Jurkat, Clone E6-1 (cell line): ENCODE measurements at places on chromosomes 3 and 15.

DNA sequence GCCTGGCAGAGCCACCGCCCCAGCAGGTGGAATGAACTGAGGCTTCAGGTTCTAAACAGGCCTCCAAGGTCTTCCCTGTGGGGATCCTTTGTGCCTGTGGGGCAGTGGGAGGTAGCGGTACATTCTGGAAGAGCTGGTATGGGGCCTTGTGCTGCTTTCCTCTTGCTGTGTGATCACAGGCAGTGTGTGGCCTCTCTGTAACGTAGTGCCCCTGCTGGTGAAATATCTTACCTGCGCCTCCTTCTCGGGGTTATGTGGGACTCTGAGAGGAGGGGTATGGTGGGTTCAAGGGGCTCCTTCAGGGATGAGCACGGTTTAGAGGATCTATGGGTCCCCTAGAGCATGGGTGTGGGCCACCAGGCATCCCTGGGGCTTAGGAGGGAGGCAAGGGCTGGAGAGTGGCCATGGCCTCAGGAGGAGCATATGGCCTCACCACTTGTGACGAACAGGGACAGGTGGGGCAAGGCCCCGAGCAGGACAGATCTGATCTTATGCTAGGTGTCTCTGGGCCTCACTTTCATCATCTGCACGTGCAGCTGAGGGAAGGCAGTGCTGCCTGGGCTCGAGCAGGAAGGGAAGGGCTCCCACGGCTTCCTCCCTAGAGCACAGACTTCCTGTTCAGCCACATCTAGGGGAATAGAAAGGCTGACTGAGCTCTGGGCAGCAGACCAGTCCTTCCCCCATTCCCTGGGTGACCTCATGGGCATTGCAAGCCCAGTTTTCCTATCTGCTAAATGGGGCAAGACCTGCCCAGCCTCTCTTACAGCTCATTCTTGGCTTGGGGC is 1.9 kb upstream of the ALS2CL start:
- peak; percentile 83 for DNase-seq

GRCh38 chr3:11908981-11909698 is 62.5 kb upstream of the TAMM41 start:
- no peak for DNase-seq

DNA sequence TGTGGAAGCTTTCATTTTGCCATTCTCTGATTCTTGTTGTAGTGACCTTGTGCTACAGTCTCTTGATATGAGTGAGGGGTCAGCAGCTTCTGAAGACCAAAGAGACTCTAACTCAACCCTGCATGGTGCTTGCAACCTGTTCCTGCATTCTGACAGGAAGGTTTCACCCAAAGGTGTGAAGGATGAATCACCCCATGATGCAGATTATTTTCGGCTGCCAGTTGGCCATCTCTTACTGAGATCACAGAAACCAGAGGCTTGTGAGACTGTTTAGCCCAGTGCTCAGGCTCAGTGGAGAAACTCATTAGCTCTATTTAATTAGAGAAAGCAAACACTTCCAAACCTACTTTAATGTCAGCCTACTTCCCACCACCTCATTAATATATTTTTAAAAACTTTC is 29.2 kb upstream of the TPRG1 start:
- DNase-seq = no peak

GRCh38 chr15:52552303-52552702 is 16.5 kb downstream of the ARPP19 start:
- DNase-seq = no peak

GRCh38 chr3:61061092-61061723 is 190.0 kb downstream of the FHIT start:
- DNase-seq = no peak

GRCh38 chr3:145079436-145079835 is 1081.5 kb downstream of the PLOD2 start:
- no peak for DNase-seq

GRCh38 chr15:28106294-28107110 is 7.4 kb upstream of the OCA2 start:
- DNase-seq = no peak

DNA sequence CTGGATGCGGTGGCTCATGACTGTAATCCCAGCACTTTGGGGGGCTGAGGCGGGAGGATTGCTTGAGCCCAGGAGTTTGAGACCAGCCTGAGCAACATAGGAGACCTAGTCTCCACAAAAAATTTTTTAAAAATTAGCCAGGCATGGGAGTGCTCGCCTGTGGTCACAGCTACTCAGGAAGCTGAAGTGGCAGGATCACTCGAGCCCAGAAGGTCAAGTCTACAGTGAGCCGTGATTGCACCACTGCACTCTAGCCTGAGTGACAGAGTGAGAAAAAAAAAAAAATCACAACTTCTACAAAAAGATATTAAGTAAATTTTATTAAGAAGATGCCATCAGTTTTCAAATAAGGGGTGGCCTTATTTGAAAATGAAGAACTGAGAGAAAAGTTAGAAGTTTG is 11.9 kb upstream of the PLA2G4D start:
- DNase-seq = no peak

- no peak for DNase-seq
Observed at GRCh38 chr3:98691897-98692296, 71.2 kb upstream of the ST3GAL6 start.

GRCh38 chr3:196175722-196176121 is 35.5 kb downstream of the ZDHHC19 start:
- no peak for DNase-seq

DNA sequence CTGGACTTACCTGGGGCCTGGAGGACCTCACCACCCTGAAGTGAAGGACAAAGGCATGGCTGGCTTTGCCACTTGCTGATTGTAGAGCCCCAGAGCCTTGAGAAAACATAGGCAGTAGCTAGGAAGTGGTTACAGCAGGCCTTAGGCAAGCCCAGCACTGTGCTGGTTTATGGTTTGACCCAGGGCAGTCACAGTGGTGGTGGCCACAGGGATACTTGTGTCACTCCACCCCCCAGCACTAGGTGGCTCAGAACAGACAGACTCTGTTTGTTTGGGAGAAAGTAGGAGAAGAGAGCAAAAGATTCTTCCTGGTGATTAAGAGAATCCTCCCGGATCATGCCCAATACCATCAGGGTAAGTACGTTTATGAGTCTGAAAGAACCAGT is 13.2 kb upstream of the COL8A1 start:
- DNase-seq = no peak

GRCh38 chr3:127821394-127821793 is 921 bp downstream of the MGLL start:
- no peak for DNase-seq

- no peak for DNase-seq
Observed at GRCh38 chr3:22495791-22496190, 707.3 kb upstream of the UBE2E2 start.

GRCh38 chr3:12467746-12468145 is 16.5 kb upstream of the TSEN2 start:
- DNase-seq = no peak

DNA sequence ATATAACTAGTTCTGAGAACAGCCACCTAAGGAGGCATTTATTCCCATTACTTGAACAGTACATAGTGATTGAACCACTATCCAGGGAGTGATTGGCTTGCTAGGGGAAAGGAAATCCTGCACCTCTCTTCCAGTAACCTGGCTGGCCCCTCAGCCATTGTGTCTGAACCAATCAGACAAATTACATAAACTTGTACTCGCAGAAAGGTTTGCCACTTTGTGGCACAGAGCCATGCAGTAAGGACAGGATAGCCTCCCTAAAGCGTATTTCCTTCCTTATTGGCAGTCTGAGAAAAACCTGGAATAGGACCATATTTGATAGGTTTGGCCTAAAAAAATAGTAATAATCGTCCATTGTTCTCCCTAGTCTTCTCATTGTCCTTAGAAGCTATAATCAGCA is 19.0 kb downstream of the CMSS1 start:
- DNase-seq = no peak

DNA sequence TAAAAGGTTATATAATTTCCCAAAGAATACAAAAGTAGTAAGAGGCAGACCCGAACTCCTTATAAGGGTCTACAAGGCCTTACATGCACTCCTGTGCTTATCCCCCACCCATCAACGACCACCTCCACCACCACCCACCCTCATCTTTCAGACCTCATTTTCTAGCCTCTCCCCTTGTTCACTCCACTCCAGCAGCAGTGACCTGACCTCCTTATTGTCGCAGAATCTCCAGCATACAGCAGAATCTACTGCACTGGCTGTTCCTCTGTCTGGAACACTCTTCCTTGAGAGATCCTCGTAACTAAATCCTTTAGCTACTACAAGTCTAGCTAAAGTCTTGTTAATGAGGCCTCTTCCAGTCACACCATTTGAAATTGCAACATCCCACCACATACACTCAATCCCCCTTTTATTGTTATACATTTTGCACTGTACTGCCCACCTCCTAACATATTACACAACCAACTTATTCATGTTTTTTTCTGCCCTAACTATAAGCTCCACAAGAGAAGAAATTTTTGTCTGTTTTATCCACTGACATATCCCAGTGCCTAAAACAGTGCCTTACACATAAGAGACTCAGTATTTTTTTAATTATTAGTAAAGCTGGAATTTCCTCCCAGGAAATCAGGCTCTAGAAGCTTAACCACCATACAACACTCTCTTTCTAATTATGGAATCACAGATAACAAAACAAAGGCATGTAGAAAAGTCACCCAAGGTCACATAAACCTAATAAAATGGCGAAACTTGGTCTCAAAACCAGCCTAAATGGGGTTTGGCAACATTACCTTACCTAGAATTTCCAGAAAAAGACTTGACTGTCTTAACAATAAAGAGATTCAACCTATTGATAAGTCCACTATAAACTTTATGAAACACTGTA is 40.2 kb downstream of the ZNF148 start:
- DNase-seq = no peak

DNA sequence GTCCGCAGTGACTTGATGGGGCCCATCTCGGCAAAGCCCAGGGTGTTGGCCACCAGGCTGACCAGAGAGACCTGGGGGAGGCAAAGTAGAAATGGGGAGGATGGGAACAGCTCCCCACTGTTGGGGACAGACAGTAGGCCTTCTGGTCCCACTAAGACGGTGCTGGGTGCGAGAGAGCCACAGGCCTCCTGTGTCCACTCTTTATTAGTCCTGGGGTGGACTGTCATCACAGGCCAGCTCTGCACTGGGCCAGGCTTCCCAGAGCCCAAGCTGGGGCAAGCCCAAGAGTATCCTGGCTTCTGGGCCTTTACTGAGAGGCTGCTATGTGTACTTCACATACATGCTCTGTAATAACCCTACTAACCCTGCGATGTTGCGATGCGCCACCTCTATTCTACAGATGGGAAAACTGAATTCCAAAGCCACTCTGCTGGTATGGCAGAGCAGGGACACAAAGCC is 66.4 kb downstream of the EXOG start:
- DNase-seq = no peak

DNA sequence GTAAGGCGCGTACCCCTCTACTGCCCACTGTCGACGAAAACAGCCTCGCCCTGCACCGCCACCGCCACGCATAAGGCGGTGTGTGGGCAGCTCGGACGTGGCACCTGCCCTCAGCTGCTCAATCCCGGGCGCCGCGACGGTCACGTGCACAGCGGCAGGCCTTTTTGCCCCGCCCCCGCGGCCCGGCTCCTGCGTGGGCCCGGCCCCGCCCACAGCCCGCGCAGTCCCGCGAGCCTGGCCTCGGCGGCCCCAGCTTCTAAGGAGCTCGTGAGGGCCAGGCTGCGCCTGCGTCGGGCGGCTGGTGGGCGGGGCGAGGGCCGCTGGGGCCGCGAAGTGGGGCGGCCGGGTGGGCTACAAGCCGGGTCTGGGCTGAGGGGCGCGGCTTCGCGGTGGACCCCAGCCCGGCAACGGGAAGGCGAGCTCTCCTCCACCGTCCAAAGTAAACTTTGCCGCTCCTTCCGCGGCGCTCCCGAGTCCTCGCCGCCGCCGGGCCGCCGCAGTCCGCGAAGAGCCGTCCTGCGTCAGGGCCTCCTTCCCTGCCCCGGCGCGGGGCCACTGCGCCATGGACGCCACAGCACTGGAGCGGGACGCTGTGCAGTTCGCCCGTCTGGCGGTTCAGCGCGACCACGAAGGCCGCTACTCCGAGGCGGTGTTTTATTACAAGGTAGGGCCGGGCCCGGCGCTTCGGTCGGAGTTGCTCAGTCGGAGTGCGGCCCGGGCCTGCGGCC is at the start of gene CAPN7:
Gene CAPN7 (plus strand): TSS at position 313 of the 728 bp plus-strand sequence. CDS start 250 bp downstream, at position 563.
- DNase-seq = peak; percentile 78

DNA sequence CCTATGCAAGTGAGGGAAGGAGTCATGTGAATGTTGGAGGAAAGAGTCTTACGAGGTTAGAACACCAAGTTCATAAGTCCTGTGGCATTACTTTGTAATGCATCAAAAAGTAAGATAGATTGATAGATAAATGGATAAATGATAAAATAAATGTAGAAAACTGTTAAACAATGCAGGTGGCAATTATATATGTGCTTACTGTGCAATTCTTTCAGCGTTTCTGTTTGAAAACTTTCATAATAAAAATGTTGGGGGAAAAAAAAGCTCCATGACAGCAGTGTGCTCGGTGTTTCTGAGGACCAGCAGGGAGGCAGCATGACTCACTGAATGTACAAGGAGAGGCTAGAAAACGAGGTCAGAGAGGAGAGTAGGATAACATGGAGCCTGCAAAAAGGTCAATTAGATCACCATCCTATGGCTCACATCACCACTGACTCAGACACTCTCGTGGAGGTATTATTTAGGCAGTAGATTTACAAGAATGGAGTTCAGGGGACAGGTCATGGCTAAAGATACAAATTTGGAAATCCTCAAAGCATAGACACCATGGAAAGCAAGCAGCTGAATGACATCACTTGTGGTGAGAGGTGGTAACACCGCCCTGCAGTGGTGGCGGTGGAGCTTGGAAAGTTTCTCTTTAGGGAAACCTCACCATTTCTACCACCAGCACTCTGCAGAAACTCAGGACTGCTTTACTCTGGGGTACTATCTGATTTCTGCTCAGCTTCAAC is 219.8 kb downstream of the CTNNB1 start:
- DNase-seq = no peak

- no peak for DNase-seq
Observed at GRCh38 chr15:62545467-62546227, 380.6 kb upstream of the C2CD4B start.

DNA sequence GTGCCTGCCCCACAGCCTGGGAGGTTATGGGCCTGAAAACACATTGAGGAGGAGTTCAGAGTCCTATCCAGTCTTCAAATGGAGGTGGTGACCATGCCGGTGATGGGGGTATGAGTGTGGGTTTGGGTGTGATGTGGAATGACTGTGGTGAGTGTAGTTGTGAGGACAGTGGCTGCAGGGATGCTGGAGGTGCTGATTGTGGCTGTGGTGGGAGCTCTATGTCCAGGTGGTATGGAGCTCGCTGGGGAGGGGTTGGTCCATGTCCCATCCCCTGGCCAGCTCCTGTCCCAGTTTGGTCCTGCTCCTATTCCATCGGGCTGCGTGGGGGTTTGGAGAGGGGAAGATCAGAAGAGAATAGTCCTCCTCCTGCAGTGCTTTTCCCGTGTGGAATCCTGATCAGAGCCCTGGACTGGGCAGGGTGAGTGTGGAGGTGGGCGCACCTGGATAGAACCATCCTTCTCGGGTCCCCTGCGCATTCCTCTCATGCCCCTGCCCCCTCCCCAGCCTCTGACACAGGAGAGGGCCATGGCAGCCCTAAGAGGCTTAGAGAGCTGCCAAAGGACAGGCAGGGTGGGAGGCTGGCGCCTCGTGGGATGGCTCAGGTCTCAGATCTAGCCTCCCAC is 23.0 kb upstream of the GOLGA6C start:
- no peak for DNase-seq

DNA sequence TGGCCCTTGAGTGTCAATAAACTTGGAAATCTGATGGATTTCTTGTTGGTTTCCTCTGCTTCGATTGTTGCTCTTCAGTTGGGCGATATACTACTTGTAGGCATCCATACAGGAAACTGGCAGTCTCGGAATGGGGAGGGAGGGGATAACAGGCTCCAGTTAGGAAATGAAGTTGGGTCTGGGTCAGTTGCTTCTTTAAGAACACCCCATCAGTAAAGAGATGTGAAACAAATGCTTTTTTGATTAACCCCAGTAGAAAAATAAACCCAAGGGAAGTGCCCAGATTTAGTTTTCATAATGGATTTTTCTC is 681 bp downstream of the CHMP2B start:
- no peak for DNase-seq

GRCh38 chr3:20060974-20061685 is 20.9 kb downstream of the KAT2B start:
- no peak for DNase-seq
